Fibroblast of mammary gland (primary cell): ENCODE measurements at places on chromosomes 3 and 15.
A peak's percentile ranks its signal among the peaks of the same experiment; 100 is the strongest.

- DNase-seq = no peak
Observed at GRCh38 chr3:119211803-119212202, 28.9 kb downstream of the B4GALT4 start.

DNA sequence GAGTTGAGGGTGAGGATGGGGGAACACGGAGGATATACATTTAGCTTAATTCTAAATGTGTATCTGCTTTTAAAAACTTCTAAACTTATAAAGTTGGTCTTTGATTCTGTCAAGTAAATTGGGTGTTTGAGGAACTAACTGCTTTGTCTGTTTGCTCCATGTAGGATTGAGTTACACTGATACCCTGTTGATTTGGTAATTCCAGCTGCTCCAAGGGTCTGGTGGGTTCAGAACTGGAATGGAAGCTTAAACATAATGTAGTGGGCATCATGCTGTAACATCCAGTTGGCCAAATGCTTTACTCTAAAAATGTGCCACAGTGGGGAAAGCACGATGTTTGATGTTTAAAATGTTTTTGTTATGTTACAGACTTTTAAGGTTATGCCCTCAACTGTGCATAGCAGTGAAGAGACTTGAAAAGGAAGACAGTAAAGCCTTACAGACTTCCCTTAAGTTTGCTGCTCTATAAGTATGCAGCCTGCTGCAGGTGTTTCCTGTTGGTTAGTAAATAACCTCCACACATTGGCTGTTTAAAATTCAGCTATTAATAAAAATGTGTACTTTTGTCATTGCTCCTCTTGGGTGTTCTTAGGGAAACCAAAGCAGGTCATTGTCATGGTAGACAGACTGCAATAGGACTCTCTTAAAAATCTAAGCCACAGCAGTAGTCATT, 5.9 kb upstream of the EDEM1 start:
- no peak for DNase-seq

GRCh38 chr3:52333869-52334557, 17.9 kb downstream of the DNAH1 start:
- DNase-seq = peak; percentile 5

DNA sequence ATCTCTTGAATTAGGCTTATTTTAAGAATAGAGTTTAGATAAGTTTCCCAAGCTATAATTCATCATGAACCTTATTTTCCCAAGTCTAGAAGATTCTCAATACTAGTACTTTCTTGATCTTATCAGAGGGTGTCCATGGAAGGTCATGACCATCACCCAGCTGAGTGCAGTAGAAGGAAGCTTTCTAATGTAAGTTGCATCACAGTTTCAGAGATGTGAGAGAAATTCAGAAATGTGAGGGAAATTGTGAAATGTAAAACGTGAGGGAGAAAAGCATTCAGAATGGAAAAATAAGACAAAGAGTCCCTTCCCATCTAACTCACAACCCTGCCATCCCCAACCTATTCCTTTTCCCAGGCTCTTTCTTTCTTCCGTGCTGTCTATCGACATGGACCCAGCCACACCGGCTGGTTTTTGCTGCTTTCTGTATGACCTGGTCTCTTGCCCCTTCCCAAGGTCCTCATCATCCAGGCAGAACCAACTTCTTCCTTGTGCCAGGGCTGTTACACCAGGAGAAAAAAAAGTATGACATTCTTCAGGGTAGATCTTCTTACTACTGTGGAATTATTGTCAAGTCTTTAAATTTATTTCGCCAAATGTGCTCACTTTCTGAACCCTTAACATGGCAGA, 6.7 kb downstream of the CAPN3 start:
- no peak for DNase-seq

GRCh38 chr3:8900869-8901268, 62.4 kb downstream of the RAD18 start:
- no peak for DNase-seq

DNA sequence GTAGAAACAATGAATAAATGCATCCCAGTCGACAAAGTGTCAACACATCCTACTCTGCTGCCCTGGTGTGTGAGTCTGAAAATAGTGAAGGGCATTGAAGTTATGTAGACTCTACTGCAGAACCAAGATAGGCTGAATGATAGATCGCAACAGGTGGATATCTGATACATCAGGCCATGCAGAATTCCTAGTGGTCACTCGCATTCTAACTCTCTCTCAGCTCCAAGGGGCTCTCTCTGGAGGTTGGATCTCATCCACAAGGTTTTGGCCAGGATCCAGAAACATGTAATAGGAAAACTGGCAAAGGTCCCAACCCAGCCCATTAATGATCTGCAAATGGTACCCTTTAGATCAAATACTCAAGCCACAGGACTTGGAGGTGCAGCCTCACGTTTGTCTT, 514.1 kb downstream of the MAGI1 start:
- DNase-seq = no peak

- DNase-seq = no peak
Observed at GRCh38 chr15:80191897-80192595, 39.2 kb downstream of the FAH start.

DNA sequence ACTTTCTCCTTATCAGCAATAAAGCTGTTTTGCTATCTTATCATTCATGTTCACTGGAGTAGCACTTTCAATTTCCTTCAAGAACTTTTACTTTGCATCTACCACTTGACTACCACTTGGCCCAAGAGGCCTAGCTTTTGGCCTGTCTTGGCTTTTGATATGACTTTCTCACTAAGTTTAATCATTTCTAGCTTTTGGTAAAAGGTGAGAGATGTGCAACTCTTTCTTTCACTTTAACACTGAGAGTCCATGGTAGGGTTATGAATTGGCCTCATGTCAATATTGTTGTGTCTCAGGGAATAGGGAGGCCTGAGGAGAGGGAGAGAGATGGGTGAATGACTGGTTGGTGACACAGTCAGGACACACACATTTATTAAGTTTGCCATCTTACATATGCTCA, 31.0 kb upstream of the FAM3D start:
- DNase-seq = no peak

DNA sequence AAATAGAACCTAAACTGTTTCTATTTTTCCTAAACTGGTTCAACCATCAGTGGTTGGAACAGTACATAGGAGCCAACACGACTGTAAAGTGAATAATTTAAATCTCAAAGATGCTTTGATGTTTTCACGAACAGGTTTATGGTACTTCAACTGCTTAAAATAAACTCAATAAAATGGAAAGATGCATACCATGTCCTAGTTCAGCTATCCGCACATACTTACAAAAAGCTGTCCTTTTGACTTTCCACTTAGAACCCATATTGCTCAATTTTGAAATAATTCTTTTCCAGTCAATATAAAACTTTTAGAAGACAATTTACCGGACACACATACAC, 902 bp downstream of the CMTM6 start:
- DNase-seq = no peak

GRCh38 chr15:41483519-41483918, 10.2 kb upstream of the ITPKA start:
- no peak for DNase-seq

DNA sequence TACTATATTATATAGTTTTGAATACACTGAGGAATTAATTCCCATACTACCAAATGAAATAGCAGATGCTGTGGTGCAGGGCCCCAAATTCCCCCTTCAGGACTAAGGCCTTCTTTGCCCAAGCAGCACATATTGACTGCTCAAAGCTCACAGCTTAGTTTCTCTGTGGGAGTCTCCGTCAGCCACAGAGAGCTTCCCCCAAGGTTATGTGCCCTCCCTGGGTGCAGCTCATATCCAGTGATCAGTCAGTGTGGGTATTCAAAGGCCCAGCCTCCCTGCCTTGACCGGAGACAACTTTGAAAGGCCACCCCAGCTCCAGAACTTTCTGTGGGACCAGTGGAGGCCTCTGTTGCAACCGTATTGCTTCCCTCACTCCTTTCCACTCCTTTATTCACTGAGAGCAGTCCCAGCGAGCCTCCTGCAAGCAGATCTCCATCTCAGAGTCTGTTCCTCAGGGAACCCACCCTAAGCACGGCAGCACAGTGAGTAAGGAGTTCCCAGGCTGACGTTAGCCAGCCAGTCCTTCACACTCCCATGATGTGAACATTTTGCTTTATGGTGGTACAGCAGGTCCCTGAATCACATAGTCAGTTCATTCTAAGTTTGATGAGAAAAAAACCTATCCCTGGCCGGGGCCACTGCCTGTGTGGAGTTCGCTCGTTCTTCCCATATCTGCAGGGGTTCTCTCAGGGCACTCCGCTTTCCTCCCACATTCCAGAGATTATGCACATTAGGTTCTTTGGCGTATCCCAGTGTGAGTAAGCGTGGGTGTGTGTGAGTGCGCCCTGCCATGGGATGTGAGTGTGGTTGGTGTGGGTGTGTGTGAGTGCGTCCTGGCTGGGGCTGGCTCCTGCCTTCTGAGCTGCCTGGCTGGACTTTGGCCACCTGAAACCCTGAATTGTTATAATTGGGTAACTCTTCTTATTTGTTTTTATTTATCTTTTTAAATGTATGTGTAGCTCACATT, 64.4 kb upstream of the PPARG start:
- peak; percentile 99 for DNase-seq

GRCh38 chr3:114903213-114903612, 243.9 kb downstream of the ZBTB20 start:
- no peak for DNase-seq

GRCh38 chr3:185503521-185503920, 4.7 kb upstream of the TMEM41A start:
- no peak for DNase-seq

- peak; percentile 79 for DNase-seq
Observed at GRCh38 chr3:66138336-66139313, 82.2 kb upstream of the SLC25A26 start.

DNA sequence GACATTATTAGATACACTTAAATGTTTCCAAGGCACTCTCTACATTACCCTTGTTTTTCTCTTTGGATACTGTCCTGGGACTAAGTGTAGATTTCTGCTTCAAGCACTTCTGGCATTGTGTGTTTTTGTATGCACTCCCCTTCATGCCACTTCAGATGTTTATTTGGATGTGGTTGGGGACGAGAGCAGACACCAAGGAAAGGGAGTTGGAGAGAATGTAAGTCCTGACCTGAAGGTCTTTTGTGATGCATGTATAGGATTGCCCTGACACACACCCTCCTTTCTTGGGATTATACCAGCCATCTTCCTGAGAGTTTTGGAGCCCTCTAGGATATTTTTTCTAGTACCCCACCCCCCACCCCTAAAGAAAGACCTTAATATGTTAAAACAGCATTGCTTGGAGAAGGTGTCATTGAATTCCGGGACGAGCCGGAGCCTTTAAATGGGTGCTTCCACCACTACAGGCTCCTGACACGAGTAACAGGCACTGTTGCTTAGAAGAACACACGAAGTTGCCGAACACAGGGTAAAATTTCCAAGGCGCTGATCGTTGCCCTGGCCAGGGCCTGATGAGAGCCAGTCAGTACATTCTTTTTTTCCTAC, 22.7 kb downstream of the PSMD6 start:
- no peak for DNase-seq

DNA sequence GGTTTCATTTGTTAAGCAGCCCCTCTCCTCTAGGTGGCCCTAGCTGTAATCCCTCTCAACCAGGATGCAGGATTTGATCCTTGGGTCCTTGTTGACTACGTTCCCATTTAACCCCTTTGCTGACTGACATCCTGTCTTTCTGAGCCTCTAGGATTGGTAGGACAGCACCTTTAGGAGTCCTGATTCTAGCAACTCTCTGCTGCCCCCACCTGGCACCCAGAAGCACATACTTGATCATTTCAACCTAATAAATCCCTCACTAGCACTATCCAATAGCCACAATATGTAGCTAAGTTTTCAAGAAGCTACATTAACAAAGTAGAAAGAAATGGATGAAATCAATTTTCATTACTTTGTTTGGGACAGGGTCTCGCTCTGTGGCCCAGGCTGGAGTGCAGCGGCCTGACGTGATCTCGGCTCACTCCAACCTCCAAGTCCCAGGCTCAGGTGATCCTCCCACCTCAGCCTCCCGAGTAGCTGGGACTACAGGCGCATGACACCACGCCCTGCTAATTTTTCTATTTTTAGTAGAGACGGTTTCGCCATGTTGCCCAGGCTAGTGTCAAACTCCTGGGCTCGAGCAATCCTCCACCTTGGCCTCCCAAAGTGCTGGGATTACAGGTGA, 28.3 kb downstream of the RSL24D1 start:
- peak; percentile 71 for DNase-seq

- DNase-seq = no peak
Observed at GRCh38 chr3:118527514-118528044, 507.1 kb downstream of the IGSF11 start.

DNA sequence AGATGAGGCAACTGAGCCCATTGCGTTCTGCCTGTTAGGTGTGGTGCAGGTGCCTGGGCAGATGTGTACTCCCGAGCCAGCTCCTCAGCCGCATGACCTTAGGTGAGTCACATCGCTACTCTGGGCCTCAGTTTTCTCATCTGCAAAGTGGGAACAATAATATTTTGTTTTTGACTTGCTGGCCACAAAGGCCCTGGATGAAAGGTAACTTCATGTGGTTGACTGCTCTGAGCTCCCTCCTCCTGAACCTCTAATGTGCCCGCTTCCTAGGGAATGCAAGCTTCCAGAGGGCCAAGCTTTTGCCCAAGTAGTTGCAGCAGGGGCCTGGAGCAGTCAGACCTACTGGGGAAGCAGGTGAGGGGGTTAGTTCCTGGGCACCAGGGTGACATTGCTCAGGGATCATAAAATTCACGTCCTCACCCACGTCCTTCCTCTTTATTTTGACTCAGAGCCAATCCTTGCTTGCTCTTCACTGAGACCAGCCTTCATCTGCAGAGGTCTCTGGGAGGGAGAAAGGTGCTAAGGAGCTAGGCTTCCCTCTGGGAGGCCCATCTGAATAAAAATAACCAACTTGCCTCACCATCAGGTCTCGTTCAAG, 149.0 kb upstream of the TLE3 start:
- DNase-seq = no peak

DNA sequence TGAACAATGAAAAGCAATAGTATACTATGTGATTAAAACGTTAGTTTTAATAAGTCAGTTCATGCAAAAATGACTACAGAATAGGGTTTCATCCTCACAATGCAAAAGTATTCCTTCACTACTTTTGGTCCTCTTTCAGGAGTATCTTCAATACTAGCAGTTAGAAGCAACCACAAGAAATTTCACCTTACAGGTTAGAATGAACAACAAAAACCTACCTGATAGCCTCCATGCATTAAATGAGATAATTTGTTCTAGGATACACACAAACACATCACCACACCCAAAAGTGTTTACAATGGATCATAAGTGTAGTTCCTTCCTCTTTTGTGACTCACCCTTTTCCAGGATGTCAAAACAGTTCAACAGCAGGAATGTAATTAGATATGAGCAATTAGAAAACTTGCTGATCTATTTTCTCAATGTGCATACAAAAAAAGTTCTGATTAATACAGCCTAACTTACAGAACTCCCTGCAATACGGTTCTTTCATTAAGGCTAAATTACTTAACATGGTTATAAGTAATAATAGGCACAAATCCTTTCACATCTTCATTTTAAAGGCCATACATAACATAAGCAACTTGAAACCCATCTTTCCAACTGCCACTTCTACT, 21.6 kb downstream of the UACA start:
- peak; percentile 80 for DNase-seq

DNA sequence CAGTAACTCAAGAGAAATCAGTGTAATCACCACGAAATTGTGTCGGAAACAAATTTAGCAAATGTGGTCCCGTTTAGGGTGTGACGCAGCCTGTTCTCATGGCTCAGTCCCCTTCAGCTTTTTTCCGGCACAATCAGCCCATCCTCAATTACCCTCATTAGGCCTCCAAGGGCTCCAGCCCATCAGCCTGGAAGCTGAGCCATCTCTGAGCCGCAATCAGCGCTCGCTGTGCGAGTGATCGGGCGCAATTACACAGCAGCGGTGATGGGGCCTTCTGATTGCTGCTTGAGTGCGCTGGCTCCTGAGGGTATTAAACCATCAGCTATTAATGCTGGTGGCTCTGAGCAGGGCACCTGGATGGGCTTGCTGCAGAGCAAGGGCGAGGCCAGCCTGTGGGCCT, 55.6 kb downstream of the PLXNA1 start:
- DNase-seq = no peak
